ENCODE measurements at places on chromosomes 1 and 21. TPM values are rescaled to one million over a fixed set of nuclear protein-coding genes. Genes with fewer than 3 reads are reported as not detected.

Gene H3-3A
- 313 TPM for total RNA-seq

Gene FCRL1
- total RNA-seq, result not detected

GRCh38 chr1:39213511-39214002, 9.1 kb downstream of the MACF1 start:
- DNase-seq, result no peak

DNA sequence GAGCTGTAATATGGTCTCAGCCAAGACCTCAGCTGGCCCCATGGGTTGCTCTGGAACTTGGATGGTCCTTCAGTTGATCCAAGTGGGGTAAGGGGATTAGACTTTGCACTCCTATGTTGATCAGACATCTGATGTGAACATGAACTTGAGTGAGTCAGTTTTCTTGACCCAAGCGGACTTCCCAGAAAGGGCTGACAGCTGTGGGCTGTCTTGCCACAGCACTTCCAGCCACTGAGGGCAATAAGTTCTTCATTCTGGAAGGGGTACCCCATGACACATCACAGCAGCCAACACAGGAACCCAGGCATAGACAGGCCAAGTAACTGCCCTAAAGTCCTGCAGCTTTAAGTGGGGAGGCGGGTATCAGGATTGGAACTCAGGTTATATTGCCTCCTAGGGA, 93.9 kb upstream of the USP24 start:
- no peak for DNase-seq

DNA sequence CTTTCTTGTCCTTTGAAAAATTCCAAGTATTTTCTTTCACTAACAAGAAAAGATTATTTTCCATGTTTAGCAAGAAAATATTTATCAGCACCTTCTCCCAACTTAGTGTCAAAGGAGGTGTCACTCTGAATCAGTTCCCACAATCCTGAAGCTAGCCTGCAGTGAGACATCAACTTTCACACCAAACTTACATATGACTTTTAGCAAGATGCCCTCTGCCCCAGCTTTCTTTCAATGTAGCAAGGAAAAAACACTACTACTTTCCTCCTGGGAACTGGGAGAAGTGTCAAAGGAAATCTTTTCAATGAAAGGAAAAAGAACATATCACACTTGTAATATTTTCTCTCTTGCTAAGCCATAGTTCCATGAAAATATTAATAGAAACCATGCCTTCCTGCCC, 50.9 kb upstream of the PALMD start:
- DNase-seq, result no peak

- DNase-seq, result no peak
Measured at GRCh38 chr21:35512346-35512745, 463.2 kb upstream of the RUNX1 start.

GRCh38 chr1:118322331-118322730, 137.3 kb upstream of the SPAG17 start:
- no peak for DNase-seq

DNA sequence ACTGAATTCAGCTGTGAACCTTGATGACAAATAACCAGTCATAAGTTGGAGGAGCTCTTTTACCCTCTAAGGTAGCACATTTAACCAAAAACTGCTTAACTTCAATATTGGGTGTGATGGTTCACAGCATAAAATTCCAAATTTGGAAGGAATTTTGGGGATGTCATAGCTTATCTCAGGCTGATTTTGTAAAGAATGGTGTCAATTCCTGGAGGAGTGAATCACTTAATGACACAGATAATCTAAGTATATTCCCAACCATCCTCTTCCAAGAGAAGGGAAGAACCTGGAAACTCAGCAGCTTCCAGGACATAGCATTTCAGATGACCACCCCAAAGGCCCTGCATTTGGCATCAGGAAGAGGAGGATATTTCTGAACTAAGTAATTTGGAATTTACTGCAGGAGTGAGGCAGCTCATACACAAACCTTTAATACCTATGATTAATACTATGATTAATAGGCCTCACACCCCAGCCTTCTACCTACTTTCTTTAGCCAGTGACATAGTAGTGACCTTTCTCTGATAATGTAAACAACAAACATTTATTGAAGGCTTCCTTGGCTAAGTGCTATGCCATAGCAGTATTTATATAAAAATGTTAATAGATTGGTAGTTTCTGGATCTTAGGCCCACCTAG, 14.5 kb downstream of the GLUL start:
- no peak for DNase-seq

DNA sequence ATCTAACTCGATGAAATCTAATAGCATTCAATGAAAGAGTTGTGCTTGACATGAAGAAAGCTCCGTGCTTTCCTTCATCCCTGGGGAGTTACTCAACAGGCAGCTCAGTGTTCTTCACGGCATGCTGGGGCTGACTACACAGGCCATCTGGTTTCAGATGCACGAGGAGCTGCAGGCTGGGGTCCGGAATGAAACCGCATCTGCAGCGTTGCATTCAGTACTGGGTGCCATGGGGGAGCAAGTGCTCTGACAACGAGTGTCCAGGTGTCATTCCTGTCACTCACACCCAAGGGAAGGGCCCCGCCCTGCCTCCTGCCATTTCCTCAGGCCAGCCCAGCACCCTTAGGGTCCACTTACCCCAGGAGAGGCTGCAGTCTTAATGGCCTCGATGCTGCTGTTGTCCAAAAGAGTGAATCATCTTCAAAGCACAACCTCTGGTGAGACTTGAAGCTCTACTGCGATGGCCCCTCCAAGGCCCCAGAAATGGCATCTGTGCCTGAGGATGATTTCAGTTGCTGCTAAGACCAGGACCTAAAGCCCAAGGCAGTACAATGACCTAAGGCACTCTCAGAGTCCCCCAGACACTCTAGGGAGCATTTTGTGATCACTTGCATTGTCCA, 61.4 kb downstream of the STUM start:
- DNase-seq, result no peak
